ENCODE measurements at places on chromosomes 3 and 15.
A peak's percentile ranks its signal among the peaks of the same experiment; 100 is the strongest.

GRCh38 chr15:24394303-24394702, 281.3 kb upstream of the NPAP1 start:
- no peak for DNase-seq

DNA sequence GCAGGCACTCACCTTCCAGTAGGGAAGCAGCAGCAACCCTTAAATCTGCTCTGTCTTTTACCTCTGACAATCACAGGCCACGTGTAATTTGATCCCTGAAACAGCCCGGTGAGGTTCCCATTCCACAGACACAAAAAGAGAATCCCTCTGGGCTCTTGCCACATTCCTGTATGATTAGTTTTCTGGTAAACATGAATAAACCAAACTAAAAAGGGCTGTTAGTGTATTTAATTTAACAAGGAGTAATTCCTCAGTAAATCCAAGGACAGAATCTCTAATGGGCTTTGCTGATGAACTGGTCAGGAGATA, 186.9 kb downstream of the FAM43A start:
- DNase-seq = no peak

GRCh38 chr3:55735976-55736375, 248.9 kb upstream of the WNT5A start:
- DNase-seq = no peak

DNA sequence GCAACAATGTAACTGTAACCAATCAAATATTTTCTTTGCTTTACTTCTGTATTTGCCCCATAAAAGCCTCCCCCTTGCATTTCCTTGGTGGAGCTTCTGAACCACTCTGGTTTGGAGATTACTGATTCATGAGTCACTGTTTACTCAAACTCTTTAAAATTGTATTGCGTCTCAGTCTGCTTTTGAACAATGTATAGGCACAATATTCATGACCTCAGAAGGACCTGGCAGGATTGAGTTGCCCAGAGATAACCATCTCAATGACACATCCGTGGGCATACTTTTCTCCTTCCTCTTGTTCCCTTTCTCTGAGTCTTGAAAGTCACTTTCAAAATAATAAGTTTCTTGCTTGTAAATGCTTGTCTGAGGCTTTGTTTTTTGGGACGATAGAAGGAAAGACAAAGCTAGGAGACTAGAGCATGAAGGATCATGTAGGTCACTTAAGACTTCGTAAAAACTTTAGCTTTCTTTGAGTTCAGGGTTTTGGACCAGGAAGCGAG, 57.1 kb upstream of the POU1F1 start:
- DNase-seq = no peak

DNA sequence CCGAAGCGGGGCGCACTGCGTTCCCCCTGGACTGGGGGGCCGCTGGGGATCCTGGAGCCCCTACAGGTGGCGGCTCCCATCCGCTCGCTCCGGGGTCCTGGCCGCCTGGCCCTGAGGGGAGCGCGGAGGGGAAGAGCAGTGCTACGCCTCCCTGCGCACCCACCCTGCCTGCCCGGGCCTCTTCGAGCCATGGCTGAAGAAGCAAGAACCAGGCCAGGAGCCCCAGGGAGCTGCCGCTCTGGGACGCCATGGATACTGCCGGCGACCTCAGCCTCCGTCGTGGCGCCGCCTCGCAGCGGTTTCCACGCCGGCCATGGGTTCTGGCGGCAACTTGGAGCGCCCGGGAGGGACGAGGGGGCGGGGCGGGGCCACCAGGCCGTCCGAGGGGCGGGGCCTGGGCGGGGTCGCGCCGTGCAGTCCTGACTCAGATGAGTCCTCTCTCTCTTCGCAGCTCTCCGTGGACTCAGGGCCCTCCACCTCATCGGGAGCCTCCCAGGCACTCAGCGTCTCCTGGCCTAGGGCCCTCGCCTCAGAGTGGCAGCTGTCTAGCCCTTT, 50.9 kb downstream of the MYL3 start:
- peak; percentile 51 for DNase-seq

GRCh38 chr3:72210261-72210660, 425.3 kb upstream of the PROK2 start:
- no peak for DNase-seq

DNA sequence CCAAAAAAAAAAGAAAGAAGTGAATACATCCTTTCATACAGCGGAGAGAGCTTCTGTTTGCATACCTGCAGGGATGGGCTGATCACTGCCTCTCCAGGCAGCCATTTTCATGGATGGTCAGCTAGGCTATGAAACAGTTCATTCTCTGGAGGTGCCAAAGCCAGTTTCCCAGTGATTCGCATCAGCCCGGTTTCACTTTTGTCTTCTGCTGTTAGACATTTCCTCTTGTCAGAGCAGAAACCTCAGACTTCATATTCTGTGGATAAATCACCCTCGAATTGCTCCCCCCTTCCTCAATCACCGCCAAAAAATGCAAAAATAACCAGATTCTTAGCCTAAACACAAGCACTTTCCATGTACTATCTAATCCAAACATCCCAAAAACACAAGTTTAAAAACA, 225.6 kb downstream of the ADAMTS9 start:
- DNase-seq = no peak

GRCh38 chr3:144462337-144462736, 490.7 kb downstream of the DIPK2A start:
- no peak for DNase-seq

DNA sequence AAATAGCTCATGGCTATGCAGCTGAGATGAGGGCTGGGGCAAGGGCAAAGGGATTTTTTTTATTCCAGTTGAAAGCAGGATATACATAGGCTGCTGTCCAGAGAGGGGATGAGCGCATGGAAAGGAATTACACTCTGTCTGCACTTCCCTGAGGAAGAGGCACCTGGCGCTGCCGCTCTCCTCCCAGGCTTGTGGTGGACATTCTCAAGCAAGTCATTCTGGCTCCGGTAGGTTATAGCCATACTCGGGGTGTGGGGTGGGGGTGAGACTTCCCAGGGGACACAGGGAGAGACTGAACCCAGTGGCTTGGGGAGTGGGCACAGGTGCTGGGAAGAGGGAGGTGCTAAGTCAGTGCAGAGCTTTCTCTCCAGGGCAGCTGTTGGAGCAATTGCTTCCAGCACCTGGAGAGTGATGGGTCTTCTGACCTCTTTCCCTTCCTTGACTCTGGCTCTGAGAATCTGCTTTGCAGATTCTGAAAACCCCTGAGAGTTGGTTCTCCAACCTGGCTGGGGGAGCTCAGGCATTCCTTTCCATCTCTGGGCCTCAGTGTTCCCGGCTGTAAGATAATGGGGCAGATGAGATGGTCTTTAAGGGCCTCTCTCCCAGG, 24.3 kb downstream of the CYP8B1 start:
- DNase-seq = no peak

DNA sequence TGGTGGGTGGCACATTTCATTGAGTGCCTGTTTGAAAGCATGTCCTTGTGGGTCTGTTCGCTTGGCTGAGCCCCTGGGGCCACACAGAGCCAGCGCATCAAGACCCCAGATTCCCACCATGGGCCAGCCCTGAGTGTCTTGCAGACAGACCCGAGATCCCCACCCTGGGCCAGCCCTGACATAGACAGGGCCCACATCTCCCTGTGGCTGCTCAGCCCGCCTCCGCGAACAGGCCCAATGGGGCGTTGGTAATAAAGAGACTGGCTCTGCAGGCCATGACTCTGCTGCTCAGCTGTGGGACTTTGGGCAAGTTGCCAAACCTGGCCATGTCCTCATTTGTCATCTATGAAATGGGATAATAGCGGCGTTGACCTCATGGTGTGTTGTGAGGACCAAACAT, 22.6 kb downstream of the FAH start:
- no peak for DNase-seq

GRCh38 chr3:110779581-110779980, 292.0 kb upstream of the NECTIN3 start:
- DNase-seq = no peak

- peak; percentile 21 for DNase-seq
Measured at GRCh38 chr3:115217678-115218451, 70.8 kb upstream of the ZBTB20 start.

DNA sequence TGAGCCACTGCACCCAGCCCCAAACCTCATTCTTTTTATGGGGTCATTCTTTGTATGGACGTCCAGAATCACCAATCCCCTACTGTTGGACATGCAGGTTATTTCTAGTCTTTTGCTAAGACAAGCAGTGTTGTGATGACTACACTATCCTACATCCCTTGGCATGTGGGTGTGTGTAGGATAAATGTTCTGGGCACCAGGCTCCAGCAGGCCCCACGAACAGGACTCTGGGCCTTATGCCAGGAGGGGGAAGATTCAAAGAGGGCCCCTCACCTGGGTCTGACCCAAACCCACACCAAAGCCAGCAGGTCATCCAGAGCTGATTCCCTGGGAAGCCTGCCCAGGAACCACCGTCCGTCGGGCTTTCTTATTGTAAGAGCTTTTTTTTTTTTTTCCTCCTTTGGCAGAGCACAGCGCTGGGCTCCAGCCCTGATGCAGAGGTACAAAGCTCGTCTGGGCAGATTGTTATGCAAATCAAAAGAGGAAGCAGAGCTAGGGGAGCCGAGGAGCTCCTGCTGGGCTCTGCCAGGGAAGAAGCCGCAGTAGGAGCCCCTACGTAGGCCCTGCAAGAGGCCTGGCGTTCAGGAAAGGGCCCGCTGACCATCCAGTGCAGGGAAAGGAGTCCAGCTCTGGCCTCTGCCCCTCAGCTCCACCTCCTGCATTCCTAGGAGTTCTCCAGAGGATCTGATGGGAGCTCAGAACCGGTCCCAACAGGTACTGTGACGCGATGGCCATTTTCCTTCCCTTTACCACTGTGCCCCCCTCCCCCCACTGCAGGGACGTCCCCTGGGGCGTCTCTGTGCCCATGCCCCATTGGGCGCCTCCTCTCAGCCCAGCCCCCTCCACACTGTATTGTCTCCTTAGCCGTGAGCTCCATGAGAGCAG, 29.0 kb upstream of the FURIN start:
- DNase-seq = no peak

GRCh38 chr3:53174346-53175250, 13.6 kb downstream of the PRKCD start:
- DNase-seq = no peak

- DNase-seq = peak; percentile 18
Measured at GRCh38 chr3:30768703-30769550, 125.5 kb downstream of the GADL1 start.

DNA sequence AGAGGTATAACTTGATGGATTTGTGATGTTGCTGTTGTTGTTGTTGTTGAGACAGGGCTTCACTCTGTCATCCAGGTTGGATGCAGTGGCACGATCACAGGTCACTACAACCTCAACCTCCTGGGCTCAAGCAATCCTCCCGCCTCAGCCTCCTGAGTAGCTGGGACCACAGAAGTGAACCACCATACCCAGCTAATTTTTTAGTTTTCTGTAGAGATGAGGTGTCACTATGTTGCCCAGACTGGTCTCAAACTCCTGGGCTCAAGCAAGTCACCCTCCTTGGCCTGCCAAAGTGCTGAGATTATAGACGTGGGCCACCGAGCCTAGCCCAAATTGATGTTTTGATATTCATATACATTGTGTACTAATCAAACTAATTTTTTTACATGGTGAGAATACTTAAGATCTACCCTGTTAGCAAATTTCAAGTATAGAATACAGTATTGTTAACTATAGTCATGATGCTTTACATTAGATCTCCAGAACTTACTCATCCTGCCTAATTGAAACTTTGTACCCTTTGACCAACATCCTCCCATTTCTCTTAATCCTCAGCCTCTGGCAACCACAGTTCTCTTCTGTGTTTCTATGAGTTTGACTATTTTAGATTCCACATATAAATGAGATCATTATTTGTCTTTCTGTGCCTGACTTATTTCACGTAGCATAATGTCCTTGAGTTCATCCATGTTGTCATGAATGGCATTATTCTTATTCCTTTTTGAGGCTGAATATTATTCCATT, 23.2 kb downstream of the LMCD1 start:
- DNase-seq = no peak

DNA sequence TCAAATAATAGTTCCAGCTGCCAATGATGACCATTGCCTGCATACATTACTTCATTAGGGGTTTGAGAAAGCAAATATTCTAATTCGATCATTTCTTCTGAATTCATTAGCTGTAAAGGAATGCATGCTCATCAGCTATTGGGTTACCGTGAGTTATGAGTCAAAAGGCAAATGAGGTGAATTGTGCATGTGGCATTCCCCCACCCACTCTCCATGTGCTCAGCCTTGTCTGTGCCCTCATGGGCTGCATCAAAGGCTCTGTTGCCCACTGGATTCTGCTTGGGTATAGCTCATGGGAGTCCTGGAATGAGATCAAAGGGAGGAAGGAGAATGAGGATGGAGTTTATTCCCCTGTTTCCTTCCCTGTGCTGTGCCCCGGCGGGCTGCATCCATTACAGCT, 99.3 kb upstream of the CHRNA7 start:
- DNase-seq = no peak

DNA sequence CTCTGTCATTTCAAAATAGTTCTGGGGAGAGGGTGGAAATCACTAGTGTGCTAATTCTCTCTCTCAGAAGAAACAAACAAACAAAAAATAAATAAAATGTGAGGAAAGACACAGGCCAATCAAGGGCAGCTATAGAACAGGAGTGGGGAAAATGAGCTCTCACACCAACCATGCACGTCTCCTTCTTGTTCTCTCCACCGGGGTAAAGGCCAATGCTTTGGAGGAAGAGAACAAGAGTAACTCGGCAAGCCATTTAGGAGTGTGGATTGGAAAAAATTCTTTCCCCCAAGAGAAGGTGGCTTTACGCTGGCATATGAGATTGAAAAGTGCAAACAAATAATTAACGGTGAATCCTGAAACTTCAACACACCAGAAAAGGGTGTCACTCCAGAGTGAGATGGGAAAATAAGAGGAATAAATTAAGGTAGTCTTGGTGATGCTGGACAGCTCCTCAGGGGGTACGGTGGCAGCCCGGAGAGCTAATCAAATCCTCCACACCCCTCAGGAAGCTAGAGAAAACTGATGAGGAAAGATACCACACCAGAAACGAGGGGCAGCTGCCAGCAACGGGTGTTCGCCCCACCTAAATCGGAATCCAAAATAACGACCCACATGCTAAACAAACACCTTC, 88.0 kb downstream of the RFTN1 start:
- DNase-seq = no peak

- no peak for DNase-seq
Measured at GRCh38 chr15:64029110-64029509, 17.2 kb downstream of the DAPK2 start.

DNA sequence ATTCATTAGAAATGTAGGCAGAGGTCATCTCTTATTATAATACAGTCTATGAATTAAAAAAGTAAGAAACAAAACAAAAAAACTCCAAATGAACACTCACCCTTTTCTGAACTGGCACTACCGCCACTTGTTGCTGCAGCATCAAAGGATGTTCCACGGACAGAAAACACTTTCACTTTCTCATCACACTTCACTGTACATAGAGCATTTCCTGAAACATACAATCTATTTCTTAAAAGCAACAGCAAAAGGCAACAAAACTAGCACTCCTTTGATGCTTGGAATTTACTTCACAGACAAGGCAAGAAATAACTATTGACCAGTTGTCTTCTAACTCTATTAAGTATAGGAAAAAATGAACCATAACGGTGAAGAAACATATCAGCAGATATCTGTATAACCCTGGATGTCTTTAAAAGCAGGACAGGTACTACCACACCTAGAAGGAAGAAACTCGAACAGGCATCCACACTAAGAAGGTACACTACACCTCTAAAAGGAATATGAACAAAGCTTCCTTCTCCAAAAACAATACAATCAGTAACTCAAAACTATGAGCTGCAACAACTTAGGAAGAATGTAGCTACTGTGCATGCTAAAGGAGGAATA, 24.9 kb downstream of the ETFA start:
- DNase-seq = no peak
